HuH-7.5 (cell line): ENCODE measurements at places on chromosomes 3 and 15.

DNA sequence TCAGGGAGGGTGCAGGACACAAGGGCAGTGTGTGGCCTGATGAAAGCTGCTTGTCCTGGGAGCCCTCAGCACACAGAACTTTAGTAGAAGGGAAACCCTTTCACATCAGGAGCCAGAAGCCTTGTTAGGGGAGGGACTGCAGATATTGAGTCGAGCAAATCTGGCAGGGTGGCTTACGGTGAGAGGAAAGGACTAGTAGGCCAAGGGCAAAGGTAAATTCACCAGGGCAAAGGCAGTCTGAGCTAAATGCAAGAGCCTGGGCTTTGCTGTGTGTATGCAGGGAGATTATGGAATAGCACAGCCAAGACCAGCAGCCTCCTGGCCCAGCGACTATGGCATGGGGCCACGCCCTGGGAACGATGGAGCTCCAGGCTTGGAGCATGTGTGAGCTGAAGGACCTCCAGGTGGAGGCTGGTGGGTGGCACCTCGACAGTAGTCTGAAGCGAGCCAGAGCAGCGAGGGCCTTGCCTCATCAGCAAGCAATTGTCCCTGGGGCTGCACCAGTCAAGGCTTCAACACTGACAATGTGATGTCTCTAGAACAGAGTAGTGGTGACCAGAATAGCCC lies 76.1 kb downstream of the CCR1 start:
- no peak for DNase-seq

DNA sequence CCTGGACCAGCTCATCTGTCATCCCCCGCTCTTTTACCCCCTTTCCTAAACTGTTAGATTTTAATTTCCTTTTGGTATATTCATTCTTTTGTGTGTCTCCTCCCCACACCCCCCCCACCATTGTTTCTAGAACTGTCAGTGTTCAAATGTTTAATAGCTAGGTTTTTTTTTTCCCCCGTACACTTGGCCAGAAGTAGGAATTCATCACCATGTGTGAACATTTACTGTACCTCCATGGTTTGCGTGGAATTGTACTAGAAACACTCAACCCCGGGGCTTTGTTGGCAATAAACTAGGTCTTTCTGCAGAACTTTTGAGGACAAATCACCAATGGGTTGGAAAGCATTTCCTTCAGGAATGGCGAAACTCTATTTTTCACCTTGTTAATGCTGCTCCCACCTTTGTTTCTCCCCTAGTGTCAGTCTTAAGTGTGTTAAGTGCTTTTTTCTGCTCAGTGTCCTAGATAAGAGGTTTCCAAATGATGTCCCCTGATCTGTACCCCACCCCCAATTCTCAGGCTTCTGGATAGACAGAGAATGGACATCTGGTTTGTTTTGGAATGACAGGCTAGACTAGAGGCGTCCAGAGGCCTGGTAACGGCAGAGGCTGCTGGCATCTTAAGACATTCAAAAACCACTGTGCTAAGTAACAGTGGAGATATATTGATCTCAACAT lies 76.8 kb downstream of the SMAD3 start:
- no peak for DNase-seq

- DNase-seq = no peak
Observed at GRCh38 chr3:61665987-61666386, 104.6 kb downstream of the PTPRG start.

GRCh38 chr3:62178032-62178431 lies 195.3 kb downstream of the FEZF2 start:
- DNase-seq = no peak

DNA sequence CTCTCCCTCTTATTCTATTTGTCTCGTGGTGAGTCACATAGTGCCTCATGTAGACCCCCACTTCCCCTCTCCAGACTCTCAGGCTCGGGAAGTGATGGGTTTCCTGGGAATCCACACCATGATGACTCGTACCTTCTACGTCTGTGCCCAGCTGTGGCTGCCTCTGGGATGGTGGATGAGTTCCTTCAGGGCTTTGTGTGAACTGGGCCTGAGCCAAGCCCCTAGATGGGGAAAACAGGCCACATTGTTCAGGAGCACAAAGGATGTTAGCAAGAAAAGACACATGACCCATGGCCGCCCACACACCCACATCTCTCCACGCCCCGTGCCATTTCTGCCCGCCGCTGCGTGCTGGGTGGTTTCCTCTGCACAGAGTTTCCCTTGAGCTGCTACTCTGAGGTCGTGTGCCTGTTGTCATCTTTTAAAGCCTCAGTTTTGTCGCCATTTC lies 10.5 kb downstream of the ISG20 start:
- no peak for DNase-seq

DNA sequence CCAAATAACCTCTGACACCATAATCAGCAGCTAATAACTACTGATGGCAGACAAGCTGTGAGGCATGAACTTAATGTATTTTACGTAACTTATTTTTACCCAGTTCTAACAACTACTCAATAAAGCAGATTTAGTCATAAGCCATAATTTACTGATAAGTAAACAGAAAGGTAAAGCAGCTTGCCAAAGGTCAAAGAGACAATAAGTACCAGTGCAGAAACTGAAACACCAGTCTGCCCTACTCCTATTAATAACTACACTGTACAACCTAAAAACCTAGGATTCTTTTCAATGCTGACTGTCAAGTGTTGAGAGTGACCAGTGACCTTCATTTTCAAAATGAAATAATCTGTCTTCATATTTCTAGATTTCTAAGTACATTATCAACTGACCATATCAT lies 152.2 kb downstream of the NR2E3 start:
- peak; percentile 18 for DNase-seq

GRCh38 chr3:30733696-30734095 lies 127.3 kb downstream of the TGFBR2 start:
- no peak for DNase-seq

GRCh38 chr15:72774696-72775383 lies 8.7 kb downstream of the ADPGK start:
- no peak for DNase-seq

DNA sequence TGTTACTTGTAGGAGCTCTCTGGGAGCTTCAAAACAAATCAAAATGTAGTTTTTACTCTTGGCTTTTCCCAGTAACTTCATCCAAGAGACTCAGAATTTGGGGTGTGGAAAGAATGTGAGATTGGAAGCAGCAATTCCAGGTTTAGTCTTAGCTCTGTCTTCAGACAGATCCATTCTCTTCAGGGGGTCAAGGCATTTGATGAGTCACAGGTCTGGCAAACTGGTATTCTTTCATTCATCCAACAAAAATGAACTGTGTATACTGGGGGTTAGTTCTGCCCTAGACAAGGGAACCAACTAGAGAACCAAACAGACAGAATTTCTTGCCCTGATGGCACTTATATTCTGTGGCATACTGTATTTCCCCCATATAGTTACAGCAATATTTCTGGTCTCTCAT lies 36.3 kb upstream of the CADPS start:
- no peak for DNase-seq

DNA sequence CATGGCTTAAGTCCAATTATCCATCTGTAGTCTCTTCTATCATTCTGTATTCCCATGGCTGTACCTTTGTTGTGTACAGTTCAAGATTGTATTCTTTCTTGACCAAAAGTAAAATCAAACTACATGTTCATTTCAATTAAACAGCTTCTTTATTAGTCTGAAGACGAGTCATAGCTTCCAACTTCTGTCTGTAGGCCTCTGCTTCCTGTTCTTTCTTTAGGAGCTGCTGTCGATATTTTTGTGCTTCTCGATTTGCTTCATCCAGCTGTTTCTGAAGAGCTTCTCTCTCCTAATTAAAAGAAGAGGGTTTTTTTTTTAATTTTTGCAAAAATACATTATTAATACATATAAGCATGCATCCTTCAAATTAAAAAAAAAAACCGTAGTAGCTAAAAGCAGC lies 13.0 kb upstream of the HDC start:
- DNase-seq = no peak

GRCh38 chr3:131801566-131801965 lies 233.2 kb downstream of the CPNE4 start:
- DNase-seq = no peak
